ENCODE measurements at places on chromosomes 2 and 18.

DNA sequence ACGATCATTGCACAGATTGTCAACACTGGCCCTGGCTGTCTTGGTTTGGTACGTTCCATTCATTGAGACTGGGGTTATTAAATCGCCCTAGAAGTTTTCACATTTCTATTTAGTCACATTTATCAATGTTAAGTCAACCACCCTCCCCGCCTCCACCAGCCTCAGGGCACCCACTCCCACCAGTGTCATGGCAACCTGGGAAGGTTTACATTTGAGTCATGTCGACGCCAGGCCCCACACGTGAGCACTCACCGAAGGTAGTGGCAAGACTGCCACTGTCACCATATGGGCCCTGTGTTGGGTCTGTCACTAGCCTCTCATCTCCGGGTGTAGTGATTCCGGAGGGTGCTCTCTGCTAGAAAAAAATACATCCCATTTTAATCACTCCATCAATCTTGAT is 194.2 kb downstream of the TWIST2 start:
- DNase-seq = no peak

DNA sequence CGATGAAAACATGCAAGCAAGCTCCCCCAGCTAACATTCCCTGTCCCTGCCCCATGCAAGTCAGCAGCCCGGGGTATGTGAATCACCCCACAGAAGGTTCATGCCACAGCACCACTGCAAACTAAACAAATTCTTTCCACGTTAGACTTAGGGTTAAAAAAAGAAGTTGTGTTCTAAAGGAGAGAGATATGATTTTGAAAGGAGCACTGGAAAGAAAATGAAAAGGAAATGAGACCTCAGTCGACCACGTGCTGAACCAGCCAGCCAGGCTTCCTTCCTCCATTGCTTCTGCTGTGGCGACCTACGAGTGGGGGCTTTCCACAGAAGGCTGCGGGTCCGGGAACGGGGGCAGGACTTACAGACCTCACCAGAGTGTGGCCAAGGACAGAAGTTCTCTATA is 52.0 kb downstream of the ARL4C start:
- DNase-seq = peak; percentile 71

GRCh38 chr2:168189835-168190569 is 57.4 kb downstream of the STK39 start:
- DNase-seq = peak; percentile 67

GRCh38 chr18:59540780-59541179 is 156.4 kb downstream of the CCBE1 start:
- no peak for DNase-seq

- peak; percentile 30 for DNase-seq
Measured at GRCh38 chr2:40403233-40403836, 48.6 kb downstream of the SLC8A1 start.

GRCh38 chr18:71902482-71902881 is 641.7 kb downstream of the CBLN2 start:
- no peak for DNase-seq

DNA sequence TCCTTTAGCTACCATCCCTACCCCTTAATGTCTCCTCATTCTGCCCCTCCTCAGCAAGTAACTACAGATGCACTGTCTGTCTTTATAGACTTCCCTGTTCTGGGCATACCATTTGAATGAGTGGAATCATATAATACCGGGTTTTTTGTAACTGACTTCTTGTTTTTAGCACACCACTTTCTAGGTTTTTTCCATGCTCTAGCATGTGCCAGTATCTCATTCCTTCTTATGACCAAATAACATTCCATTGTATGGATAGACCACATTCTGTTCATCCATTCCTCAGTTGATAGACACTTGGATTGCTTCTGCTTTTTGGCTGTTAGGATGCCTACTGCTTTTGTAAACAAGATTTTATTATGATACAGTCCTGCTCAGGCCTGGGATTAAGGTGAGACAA is 154.7 kb downstream of the TSN start:
- DNase-seq = no peak

- DNase-seq = no peak
Measured at GRCh38 chr2:239226677-239227581, 173.9 kb downstream of the HDAC4 start.

DNA sequence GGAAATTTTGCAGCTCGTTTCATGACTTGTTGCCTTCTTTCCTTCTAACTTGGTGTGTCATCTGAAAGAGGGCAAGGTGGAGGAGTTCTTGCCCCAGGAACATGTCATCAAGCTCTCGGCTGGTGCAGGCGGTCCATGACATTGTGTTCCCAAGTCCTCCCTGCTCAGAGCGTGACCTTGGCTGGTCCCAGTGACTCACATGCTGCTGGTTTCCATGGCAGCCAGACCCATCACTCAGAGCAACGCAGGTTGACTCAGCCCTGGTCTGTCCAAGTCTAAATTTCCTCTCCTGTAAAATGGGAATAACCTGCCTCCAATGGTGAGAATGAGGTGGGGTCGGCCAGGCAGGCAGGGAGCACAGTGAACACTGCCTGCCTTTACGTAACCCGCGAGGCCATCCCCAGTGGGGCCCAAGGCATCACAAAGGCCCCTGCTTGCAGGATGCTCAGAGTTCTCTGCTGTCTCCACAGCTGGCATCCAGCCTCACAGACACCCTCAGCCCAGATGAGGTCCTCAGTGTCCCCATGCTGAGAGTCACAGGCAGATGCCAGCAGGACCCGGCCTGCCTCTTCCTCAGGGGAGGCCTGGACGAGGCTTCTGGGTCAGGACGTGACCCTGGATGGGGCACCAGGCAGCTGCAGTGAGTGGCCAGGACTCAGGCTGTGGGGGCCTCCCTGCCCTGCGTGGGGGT is 143.7 kb downstream of the TPO start:
- DNase-seq = peak; percentile 97

GRCh38 chr2:181948227-181948626 is 37.4 kb upstream of the PPP1R1C start:
- DNase-seq = no peak

DNA sequence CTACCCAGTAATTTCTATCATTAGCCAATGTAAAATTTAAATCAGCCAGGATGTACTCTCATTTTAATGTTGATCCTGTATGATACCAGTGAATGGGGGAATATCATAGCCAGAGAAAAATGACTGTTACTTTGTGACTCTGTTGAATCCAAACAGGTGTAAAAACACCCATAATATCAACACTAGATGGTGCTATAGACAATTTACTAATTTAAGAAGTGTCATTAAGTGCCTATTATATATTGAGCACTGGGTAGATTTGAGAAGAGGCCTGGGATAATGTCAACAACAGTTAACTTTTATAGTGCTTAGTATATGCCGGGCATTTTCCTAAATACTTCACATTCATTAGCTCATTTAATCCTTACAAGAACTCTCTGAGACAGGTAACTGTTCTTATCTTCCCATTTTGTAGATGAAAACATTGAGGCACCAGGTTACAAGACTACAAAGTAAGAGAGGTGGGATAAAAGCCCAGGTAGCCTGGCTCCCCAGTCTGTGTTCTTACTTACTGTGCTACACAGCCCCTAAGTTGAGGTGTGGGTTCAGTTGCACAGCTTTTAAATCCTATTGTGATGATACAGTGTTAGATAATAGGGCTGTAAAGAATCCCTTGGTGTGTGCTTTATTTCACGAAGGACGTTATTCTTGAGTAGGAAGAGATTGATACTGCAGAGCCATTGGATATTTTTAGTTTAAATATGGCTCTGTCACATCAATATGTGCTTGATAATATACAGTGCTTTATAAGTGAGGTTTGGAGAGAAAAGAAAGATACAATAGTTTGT is 325.5 kb downstream of the AGPS start:
- no peak for DNase-seq

DNA sequence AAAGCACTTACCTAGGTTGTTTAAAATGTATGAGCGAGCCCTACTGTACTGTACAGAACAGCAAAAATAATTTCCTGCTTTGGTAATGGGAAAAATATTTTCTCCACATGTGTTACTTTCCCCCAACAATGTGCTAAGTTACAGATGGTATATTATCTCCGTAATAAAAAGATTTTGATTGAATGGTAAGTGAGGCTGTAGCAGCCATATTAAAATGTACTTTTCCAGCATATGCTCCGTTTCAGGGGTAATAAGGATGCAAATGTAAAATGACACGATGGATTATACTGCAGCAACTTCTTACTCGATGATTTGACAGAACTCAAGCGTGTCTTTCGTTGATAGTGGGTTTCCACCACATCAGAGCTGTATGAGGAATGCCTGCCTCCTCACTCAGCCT is 50.5 kb downstream of the OSBPL6 start:
- no peak for DNase-seq

DNA sequence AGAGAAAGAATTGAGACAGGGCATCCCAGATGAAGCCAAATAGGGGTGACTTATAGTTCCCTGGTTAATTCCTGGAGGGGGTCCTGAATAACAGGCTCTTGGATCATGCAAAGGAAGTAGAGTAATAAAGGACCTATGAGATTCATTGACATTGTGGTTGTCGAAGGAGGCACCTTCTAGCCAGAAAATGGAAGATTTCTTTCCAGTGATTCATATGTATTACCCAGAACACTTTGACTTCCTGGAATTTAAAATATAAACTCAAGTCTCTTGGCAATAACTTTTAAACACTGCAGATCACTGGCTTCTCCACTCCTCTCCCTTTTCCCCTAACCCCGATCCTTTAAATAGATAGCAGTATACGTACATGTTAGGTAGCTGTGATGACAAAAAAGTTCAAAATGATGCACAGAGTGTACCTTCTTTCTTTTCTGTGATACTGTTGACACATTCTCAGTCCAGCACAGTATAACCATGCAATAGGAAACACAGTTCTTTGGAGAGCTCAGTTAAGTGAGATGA is 211.8 kb downstream of the LTBP1 start:
- no peak for DNase-seq

DNA sequence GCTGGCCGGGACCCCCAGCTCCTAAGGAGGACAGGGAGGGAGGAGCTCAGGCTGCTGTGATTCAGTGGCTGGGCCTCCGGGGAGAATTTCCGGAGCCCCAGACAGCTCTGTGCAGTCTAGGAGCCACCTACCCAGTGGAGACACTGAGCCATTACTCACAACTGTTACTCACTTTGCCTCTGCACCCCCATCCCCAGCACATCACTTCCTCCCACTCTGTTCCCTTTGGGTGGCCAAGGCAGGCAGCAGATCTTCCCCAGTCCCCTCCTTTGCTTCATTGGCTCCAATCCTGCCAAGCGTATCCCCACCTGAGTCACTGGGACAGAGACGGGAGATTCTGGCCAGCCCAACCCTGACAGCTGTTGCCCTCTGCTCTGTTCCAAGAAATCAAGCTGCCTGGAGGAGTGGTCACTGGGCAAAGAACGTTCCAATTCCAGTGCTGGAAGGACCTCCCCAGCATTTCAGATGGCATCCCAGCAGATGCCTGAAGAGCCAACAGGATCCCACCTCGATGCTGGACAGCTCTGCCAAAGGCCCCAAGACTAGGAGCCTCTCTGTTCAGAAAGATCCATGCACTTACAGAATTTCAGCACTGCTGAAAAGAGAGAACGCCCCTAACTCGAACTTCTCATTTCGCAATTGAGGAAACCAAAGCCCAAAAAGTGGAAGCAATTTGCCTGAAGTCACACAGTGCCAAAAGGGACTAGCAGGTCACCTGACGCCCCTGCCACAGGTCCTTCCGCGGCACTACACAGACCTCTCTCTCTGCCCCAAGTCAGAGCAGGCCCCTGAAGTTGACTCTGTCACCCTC is 68.3 kb downstream of the TNS1 start:
- DNase-seq = peak; percentile 98

- no peak for DNase-seq
Measured at GRCh38 chr2:39334978-39335377, 91.2 kb upstream of the CDKL4 start.

Measured in RCC 7860 (cell line).